ENCODE measurements at places on chromosomes 11 and 22. TPM values are rescaled to one million over a fixed set of nuclear protein-coding genes. Genes with fewer than 3 reads are reported as not detected.

MMP10 gene
- 4.0 TPM for total RNA-seq

CYP2R1 gene
- 16.2 TPM for total RNA-seq

KRTAP5-10 gene
- total RNA-seq: not detected

DNA sequence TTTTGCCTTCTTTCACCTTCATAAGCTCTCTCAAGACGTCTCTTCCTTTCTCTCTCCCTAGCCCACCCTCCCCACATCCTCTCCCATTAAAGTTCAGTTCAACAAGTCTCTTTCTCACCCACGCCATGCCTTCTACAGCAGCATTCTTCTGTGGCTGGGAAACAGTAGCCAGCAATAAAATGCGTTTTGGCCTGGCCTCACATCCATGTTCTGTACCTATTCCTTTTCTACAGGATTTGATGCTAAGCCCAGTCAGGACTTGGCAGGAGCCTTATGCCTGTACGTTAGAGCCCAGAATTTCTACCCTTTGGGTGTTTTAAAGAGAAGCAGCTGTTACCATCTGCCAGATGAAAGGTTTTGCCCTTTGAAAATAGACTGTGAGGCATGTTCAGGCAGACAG is 7.1 kb upstream of the CD44 start:
- DNase-seq: no peak

GRCh38 chr11:26764315-26764714 is 42.5 kb upstream of the SLC5A12 start:
- no peak for DNase-seq

- DNase-seq: peak; percentile 47
Observed at GRCh38 chr22:20591660-20592310, 84.4 kb downstream of the MED15 start.

CAVIN3 gene
- 1.3 TPM for total RNA-seq

GRCh38 chr11:121553806-121554205 is 101.0 kb upstream of the SORL1-AS1 start:
- no peak for DNase-seq

DNA sequence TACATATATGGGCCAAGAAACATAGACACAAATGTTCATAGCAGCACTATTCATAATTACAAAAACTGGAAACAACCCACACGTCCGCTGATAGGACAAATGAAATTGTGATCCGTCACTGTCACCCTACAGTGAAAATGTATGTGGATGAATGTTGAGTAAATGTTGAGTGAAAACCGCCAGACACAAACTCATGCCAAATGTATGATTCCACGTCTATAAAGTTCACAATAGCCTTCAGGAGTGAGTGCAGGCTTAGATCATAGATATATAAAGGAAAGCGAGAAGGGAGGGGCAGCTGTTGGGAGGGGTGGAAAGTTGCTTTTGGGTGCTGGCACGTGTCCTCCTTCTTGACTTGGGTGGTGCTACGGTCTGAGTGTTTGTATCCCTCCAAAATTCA is 33.6 kb downstream of the DBX1 start:
- no peak for DNase-seq

DNA sequence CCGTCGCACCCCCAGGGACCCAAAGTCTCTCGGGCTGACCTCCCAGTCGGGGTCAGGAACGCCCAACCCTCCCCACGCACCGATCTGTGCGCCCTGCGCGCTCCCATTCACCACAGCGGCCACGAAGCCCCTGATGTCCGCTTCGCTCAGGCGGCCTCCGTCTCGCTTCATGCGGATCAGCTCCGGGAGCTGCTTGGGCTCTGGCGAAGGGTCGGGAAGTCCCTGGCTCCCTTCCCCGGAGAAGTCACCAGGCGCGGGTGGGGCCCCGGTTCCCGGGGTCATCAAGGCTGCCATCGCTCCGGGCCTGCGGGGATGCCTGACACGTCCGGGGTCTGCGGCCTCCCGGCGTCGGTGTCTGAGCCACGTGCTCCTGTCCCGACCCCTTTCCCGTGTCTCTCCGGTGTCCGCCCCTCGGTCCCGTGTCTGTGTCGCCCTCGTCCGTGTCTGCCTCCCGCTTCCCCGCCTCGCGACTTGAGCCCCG is 356 bp downstream of the TYMP start:
- no peak for DNase-seq

DNA sequence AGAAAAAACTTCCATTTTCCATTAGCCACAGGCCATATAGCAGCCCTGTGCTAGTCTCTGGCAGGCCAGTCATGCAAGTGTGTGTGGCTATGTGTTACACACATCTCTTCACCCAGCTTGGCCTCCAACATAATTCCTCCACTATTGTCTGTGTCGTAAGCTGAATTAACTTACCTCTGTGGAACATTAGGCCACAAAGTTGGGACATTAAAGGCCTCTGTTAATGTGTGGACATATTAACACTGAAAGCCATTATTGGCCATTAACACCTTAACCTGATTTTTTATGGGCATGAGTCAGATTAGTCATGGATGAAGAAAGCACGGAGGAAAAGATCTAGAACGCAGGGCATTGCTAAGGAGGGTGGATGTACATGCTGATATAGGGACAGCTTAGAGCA is 100.1 kb downstream of the DBX1 start:
- DNase-seq: no peak

- DNase-seq: peak; percentile 21
Observed at GRCh38 chr22:40877488-40877887, 15.6 kb upstream of the DNAJB7 start.

MRGPRX4 gene
- total RNA-seq: not detected
